ENCODE measurements at places on chromosomes 3 and 15.

DNA sequence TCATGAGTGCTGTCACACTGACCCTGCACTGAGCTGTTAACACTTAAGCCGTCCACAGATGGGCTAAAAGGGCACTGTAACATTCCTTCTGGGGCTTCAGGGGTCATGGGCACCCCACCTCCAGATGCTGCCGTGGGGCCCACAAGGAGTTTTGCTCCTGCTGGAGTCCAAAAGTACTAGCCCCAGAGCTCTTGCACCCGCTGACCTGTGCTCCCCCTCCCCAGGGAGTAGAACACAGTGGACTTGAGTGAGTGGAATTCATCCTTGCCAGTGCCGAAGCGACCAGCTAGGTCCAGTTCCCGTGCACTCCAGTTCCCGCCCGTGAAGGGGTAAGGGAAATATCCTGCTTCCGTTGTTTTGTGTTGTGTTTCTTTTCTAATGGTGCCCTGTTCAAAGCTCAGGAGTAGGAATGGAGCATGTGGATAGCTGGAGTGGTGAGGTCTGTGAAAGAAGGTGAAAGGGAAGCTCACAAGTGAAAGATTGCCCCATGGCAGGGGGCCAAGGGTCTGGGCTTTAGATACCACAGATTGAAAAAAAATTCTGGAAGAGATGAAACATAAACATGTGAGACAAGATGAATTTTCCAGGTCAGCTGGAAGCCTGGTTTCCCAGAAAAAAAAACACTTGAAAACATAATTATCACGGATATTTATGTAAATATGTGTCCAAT lies 36.6 kb downstream of the SLCO2A1 start:
- DNase-seq, result no peak

DNA sequence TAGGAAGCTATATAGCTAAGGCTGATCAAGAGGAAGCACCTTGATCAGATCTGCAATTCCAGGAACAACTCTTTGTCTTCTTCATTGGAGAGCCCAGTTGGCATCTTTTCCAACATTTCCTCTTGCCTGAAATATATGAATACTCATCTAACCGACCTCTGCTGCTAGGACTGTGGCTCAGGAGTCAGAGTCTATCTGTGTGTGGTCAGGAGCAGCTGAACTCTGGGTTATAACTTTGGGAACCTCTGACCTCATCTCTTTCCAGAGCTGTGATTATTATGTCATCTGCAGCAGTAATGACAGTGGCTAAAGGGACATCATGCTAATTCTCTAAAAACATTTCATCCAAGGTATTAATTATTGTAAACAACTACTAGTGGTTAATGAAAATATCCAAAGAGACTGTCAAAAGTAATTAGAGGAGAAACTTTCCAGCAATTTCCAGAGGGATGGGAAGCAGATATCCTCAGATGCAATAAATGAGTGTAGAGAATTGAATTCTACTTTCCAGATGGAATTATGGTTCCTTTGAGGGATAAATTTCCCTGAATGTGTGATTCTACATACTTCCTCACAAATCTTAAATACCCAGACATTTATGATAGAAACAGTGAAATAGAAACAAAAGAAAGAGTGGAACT lies 11.5 kb upstream of the SPINK8 start:
- no peak for DNase-seq

GRCh38 chr3:21792176-21792575 lies 41.2 kb upstream of the ZNF385D start:
- DNase-seq, result no peak

GRCh38 chr3:68874551-68875348 lies 57.6 kb downstream of the TAFA4 start:
- no peak for DNase-seq

DNA sequence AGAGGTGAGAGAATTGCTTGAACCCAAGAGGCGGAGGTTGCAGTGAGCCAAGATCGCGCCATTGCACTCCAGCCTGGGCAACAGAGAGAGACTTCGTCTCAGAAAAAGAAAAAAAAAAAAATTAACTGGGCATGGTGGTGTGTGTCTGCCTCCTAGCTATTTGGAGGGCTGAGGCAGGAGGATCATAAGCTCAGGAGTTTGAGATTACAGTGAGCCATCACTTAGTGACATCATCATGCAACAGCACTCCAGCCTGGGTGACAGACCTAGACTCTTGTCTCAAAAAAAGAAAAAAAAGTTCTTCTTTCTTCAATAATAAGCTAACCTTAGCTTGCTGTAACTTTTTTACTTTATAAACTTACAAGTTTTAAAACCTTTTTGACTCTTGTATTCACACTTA lies 99.8 kb downstream of the SLMAP start:
- DNase-seq, result no peak

- no peak for DNase-seq
These were observed 172.0 kb upstream of the LRRFIP2 start for GRCh38 chr3:37346227-37347005.

DNA sequence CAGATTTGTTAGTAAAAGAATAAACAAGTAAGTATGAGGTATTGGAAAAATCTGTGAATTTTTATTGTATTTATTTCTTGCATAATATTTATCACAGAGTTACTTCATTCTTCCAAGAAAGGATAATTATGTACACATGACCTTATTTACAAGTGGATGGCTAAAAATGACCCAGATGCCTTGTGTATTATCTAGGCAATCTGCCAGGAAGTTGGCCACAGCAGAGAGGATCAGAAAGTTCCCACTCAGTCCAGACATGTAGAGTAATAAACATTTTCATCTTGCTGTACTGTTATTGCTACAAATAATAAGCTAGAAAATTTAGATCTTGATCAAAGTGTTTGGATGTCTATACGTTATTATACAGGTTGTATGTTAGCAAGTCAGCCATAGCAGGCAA lies 317.1 kb downstream of the EPHA6 start:
- DNase-seq, result no peak

DNA sequence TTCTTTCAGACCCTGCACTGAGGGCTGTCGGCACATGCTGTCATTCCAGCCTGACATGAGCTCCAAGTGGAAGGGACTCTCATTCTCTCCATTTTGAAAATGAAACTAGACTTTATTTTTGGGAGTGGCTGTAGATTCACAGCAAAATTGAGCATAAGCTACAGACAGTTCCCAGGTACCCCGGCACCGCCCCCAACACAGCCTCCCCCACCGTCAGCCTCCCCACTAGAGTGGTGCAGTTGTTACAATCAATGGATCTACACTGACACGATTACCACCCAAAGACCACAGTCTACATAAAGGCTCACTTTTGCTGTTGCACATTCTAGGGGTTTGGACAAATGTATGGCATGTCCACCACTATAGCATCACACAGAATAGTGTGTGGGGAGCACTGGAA lies 29.5 kb upstream of the FGD5 start:
- no peak for DNase-seq

- DNase-seq, result no peak
These were observed 34.1 kb downstream of the CEP19 start for GRCh38 chr3:196677931-196678330.

- no peak for DNase-seq
These were observed 70.7 kb upstream of the ABHD2 start for GRCh38 chr15:89017370-89018066.

- no peak for DNase-seq
These were observed 11.2 kb downstream of the LRIG1 start for GRCh38 chr3:66489581-66489980.

DNA sequence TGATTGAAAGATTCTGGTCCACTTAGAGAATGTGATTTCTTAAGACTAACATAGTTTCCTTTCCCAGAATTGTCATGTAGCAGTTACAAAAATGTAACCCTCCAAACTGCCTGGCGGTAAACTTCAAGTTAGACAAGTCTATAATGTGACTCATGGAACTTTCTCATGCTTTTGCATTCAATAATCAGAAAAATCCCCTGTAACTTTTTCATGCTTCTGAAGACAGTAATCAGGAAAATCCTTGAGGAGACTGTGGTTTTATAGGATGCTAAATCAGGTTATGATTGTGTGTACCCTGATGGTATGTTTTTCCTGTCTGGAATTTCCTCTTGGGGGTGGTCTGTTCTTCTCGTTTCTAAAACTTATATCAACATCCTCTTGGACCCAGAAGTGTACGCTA lies 74.0 kb upstream of the RARB start:
- no peak for DNase-seq

- DNase-seq, result no peak
These were observed 25.5 kb downstream of the RFT1 start for GRCh38 chr3:53104762-53105161.

GRCh38 chr3:73546961-73547360 lies 77.8 kb downstream of the PDZRN3 start:
- no peak for DNase-seq

DNA sequence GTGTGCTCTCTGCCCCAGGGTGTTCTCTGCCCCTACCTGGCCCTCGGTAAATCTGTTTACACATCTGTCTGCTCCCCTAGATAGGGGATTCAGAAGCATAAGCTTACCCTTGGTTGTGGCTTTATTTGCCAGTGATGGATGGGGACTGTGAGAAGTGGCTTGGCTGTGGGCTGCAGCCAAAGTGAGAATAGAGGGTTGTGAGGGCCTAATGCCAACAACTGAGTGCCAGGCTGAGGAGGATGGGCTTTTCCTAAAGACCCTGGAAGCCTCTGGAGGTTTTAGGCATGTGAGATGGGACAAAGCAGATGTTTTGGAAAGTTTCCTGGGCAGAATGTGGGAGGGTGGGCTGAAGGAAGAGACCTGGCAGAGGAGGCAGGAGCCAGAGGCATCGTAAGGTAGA lies 15.4 kb upstream of the APEH start:
- DNase-seq, result no peak

DNA sequence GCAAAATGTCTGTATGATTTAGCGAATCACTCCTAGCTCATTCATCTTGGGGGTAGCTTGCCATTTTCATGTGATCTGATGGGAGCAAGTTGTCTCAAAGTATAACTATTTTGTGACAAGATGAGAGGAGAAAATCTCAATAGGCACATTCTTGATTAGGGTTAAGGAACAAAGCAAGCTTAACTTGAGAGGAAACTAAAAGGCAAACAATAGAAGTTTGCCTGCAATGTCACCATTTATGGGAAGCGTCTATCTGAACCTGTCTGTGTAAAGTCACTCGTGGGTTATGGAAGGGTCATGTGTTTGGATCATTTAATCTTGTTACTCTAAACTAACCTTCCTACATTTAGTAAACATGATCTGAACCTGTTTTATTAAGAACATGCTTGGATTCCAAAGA lies 232.5 kb downstream of the CDIN1 start:
- no peak for DNase-seq

- no peak for DNase-seq
These were observed 143.2 kb upstream of the HACD2 start for GRCh38 chr3:123728014-123728413.

- no peak for DNase-seq
These were observed 376.2 kb downstream of the ZBTB20 start for GRCh38 chr3:114770874-114771273.

- DNase-seq, result no peak
These were observed 17.4 kb upstream of the VEPH1 start for GRCh38 chr3:157520485-157521150.

GRCh38 chr3:182795389-182795782 lies 2.1 kb downstream of the ATP11B start:
- DNase-seq, result no peak

DNA sequence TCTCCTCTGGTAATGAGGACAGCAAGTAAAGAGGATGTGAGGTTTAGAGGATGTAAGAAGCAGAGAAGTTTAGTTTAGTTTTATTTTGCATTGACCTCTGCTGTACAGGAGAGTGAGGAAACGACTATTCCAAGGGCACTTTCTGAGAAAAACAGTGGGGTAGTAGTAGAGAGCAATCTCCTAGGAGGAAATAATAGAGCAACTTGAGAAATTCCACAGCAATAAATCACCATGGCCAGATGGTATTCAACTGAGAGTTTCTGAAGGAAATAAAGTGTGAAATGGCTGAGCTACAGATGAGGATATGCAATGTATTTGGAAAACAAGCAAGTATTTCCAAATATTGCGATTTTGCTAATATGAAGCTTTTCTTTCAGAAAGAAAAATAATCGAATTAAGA lies 118.9 kb downstream of the DPH6 start:
- no peak for DNase-seq

DNA sequence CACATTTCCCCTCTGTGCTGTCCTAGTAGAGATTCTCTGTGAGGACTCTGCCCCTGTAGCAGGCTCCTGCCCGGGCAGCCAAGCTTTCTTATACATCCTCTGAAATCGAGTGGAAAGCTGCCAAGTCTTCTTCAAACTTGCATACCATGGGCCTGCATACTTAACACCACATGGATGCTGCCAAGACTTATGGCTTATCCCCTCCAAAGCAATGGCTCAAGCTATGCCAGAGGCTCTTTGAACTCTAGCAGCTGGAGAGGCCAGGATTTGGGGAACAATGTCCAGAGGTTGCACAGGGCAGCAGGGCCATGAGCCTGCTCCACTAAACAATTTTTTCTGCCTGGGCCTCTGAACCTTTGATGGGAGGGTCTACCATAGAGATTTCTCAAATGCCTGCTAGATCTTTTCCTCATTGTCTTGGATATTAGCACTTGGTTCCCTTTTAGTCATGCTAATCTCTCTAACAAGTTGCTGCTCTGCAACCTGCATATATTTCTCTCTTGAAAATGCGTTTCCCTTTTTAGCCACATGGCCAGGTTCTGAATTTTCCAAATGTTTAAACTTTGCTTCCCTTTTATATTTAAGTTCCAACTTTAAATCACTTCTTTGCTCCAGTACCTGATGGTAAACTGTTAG lies 6.1 kb upstream of the PLSCR4 start:
- no peak for DNase-seq

- DNase-seq, result no peak
These were observed 315.2 kb upstream of the PPP2R3A start for GRCh38 chr3:135650309-135650708.

GRCh38 chr15:41734079-41734478 lies 40.2 kb upstream of the MAPKBP1 start:
- no peak for DNase-seq

- DNase-seq, result no peak
These were observed 272.2 kb upstream of the CHRNA7 start for GRCh38 chr15:31758126-31758525.

GRCh38 chr3:66400411-66401156 lies 100.2 kb downstream of the LRIG1 start:
- DNase-seq, result no peak

DNA sequence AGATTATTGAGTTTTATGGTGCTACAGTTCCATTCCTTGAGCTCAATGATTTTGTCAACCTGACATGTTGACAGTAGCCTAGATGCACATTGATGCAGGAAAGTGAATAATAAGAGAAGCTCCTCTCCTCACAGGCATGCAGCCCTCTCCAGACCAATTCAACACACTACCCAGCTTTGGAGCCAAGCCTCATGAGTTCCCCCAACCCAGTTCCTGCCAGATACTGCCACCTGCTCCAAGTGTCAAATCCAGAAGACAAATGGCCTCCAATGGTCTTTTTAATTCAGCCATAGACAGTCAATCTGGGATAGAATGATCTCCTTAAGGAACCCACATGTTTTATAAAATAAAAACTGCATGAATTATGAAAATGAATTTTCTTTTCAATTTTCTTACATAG lies 83.7 kb upstream of the ARHGEF3 start:
- no peak for DNase-seq

- no peak for DNase-seq
These were observed 93.4 kb upstream of the NR2E3 start for GRCh38 chr15:71716990-71717389.

DNA sequence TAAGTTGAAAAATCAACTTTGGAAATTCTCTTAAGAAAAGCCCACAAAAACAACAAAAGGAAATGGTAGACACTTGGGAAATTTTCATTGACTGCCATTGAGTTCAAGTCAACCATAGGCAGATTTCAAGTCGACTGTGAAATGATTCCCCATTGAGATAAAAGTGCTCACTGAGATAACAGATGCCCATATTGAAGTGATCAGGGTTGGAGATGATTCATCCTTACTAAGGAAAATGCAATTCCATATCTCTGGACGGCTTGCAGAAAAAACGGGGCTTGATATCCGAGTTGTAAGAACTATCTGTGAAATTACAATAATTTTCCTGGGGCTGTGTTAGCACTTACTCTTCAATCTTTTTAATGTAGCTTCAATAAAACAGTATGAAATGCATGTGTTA lies 373.1 kb upstream of the THRB start:
- no peak for DNase-seq
